ENCODE measurements at places on chromosomes 2 and 18.

- DNase-seq, result no peak
These were observed 364.9 kb downstream of the SPAG16 start for GRCh38 chr2:213649176-213649575.

DNA sequence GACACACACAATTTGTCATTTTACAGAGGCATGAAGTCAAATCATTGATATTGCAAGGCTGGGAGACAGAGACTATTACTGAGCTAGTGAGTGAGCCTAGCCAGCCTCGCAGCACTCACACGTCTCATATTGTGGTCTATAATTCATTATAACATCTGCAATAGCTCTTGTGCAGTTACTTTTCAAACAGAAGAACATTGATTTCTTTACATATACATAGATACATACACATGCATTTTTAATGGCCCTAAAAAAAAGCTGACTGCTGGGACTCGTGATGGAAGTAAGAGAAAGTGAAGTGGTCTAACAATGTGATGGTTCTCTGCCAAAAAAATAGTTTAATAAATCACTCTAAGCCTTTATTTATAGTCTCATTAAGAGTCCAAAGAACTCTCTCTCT is 56.8 kb downstream of the KIAA2012 start:
- DNase-seq, result no peak

GRCh38 chr18:67586101-67586500 is 69.6 kb upstream of the DSEL start:
- no peak for DNase-seq

GRCh38 chr18:43236921-43237320 is 40.4 kb downstream of the SYT4 start:
- no peak for DNase-seq
